ENCODE measurements at places on chromosomes 3 and 15.

DNA sequence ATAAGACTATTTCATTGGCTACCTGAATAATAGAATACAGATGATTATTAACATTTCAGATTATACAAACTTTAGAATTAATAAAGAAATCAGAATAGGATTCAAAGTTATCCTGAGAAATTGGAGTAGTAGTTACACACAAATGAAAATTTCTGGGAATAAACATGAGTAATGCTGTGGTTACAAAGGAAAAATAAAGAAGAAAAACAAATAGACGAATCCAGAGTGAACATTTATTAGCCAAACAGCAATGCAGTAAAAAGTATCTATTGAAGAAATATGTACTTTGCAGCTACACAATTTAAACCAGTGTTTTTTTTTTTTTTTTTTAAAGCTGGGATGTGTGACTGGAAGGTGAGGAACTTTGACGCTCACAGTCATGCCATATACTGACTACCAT lies 1159.2 kb downstream of the TUSC7 start:
- DNase-seq, result no peak

- DNase-seq, result no peak
Measured at GRCh38 chr15:36232491-36232890, 346.9 kb upstream of the CDIN1 start.

DNA sequence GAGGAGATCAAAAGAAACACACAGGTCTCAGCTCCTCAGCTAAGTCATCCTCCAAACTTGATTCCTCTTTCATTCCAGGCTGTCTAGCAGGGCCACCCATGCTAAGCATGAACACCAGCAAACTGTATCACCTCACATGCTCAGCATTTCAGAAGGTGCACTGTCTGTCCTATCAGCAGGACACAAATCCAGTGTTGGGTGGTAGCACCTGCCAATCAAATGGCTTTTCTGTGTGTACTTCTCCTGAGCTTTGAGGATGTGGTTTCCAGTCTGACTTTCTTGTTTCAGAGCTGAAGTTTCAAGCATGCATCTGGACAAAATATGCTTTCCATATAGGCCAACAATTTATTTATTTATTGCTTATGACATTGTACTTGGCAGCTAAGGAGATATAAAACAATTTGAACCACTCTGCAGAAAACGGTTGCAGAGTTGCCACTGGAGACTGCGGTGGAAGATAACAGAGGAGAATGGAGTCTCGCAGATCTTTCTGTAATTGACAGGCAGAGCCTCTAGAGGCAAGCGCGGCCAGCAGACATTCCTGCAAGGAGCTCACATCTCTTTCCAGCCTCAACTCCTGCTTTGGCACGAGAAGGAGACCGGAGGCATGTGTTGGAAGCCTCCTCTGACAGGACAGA lies 167.1 kb upstream of the WNT5A start:
- no peak for DNase-seq

- no peak for DNase-seq
Measured at GRCh38 chr15:69537901-69538300, 85.3 kb downstream of the RPLP1 start.

DNA sequence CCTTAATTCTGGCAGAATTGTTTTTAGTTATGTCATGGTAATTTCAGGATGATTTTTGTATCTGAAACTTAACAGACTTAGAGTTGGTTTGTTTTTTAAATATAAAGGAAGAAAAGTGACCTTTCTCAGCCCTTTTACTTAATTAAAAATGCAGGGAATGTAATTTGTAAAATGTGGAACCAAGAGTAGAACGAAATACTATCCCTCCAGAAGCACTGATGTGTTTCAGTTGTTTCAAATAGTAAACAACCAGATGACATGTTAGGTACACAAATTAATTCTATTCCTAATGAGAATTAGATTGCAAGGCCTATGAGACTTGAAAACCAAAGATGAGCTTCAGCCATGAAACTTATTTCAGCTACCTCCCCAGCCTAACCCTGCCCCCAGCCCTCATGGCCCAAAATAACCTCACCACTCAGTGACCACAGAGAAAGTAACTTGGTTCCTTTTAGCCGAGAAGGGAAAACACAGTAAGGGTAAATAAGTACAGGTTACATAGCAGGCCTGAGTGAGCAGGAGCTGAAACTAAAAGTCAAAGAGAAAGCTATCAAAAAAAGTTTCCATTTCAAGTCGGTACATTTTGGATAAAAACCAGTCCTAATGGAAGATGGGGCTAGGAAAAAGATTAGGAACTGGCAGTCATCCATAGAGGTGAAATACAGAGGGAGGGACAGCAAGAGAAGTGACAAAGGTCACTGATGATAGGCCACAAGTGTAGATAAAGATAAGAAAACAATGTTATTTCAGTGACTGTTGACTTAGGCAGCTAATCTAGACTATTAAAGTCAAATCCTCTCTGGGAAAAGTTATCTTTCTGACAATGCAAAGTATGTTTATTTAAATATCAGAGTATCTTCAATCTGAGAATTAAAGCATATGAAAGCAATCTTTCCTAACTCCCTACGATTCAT lies 23.2 kb downstream of the SENP8 start:
- DNase-seq, result no peak

DNA sequence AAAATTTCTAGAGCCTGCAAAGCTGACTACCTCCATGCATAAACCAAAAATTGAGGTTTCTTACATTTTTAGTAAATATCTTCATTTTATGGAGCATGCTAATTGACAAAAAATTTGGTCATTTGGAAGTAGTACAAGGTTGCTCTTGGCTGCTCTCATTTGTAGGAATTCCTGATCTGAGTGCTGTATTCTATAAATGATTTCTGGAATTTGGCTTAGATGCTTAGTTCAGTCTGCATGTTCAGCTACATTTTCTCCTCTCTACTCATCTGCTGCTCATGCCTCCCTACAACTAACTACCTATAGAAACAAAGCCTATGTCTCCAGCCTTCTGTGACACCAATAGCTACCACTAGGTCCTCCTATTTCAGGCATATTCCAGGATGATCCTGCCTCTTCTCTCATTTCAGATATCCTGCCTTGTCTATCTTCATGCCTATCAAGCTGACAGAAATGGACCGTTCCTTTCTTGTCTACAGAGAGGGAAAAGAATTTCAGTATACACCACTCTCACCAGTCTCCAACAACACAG lies 901.1 kb downstream of the TBL1XR1 start:
- no peak for DNase-seq

GRCh38 chr3:129440618-129441190 lies 680 bp downstream of the IFT122 start:
- no peak for DNase-seq

- peak; percentile 66 for DNase-seq
Measured at GRCh38 chr15:64740311-64741170, 34.8 kb downstream of the RBPMS2 start.

GRCh38 chr3:187000711-187001151 lies 70.4 kb downstream of the ST6GAL1 start:
- DNase-seq, result no peak

- peak; percentile 92 for DNase-seq
Measured at GRCh38 chr3:171791692-171792076, 18.6 kb downstream of the PLD1 start.

- no peak for DNase-seq
Measured at GRCh38 chr3:55089211-55089610, 161.4 kb upstream of the LRTM1 start.

GRCh38 chr15:37361621-37362020 lies 261.3 kb upstream of the MEIS2 start:
- DNase-seq, result no peak

GRCh38 chr3:110066206-110066605 lies 728.9 kb upstream of the DPPA4 start:
- DNase-seq, result no peak

- no peak for DNase-seq
Measured at GRCh38 chr15:33982516-33982915, 14.2 kb downstream of the CHRM5 start.

DNA sequence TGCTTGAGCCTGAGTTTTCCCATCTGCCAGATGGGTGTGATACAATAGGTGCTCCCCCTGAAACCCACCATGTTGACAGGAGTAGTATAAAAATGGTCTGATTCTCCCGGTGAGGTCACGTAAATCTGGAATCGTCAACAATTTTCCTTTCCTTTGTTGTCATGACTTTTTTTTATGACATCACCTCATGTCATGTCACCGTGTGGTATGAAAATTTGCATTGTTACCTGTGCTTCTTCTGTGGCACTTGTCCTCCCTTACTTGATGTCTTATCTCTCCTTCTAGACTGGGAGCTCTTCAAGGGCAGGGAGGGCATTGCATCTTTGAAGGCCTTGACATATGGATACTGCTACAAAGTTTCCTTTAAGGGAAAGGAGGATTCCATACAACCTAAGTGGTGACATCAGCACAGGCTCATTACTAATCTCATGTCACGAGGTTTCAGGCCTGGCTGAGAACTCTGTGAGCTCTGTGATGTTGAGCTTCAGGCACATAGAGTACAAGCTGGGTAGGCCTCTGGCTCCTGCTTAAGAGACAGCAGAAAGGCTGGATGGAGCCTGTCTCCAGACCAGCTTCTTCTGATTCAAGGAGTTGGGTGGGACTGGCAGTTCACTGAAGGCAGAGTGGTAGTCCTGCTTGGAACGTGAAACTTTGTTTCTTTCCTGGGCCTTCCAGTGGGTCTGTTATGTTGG lies 66.3 kb downstream of the LPP start:
- DNase-seq, result no peak

DNA sequence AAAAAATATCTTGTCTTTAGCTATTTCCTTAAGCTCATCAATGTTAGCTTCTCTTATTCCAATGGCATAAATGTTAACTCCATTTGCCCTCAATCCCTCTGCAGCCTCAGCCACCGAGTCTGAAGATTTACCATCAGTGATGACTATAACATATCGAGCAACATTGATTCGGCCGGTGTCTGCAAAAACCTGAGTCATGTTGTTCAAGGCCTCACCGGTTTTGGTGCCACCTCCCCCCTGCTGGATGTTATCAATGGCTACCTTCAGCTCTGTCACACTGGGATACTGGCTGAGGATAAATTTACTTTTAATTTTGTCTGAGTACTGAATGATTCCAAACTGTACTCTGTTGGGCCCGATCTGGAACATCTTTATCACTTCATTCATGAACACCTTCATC lies 41.0 kb upstream of the CAPN7 start:
- DNase-seq, result no peak

DNA sequence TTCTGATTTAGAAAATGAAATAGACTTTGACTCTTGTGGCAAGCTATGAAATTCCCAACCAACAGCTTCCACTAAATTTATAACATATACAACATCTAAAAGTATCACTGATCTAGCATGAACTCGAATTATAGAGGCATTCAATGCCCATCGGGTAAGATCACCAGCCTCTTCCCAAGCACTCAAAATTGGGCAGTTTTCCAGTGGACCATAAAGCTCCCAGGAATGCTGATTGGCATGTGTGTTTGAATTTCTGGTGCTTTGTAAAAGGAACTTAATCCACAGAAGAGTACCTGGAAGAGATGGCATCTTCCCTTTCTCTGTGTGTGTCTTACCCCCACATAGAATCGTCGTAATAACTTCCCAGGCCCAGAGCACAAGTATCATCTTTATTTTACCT lies 10.0 kb downstream of the LRTM1 start:
- DNase-seq, result peak; percentile 16

DNA sequence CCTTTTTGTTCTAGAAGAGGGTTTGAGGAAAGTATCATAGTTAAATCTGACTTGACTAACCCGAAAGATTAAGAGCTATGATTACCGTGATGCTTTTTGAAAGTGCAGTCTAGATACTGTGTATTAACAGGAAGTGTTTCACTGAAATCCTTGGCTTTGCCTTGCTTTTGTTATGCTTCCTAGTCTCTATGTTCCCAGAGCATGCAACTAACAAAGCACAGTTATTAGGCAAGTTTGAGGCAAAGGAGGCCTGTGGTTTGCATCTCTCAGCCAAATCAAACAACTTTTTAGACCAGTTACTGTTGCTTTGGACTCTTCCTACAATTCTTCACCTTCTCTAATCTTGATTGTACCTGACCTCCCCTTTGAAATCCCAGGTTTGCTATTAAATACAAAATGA lies 3.9 kb downstream of the LXN start:
- peak; percentile 30 for DNase-seq

DNA sequence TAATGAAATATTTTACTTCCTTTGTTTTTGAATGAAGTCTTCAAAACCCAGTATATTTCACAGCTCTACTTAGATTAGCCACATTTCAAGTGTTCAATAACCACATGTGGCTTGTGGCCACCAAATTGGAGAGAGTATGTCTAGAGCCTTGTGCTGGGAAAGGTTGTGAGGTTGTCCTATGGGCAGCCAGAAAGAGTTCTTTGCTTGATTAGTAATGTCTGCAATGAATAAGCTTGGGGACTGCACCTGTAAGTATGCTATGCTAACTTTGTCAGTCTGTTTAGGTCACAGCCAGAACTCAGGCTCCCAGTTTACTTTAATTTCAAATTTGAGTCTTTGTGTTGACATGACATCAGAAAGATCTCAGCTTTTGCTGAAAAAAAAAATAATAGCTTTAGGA lies 294.9 kb upstream of the SOX14 start:
- no peak for DNase-seq

- peak; percentile 77 for DNase-seq
Measured at GRCh38 chr3:196320137-196320536, 2.1 kb upstream of the DYNLT2B start.

GRCh38 chr3:44511238-44511566 lies 33.7 kb upstream of the ZNF445 start:
- peak; percentile 3 for DNase-seq

DNA sequence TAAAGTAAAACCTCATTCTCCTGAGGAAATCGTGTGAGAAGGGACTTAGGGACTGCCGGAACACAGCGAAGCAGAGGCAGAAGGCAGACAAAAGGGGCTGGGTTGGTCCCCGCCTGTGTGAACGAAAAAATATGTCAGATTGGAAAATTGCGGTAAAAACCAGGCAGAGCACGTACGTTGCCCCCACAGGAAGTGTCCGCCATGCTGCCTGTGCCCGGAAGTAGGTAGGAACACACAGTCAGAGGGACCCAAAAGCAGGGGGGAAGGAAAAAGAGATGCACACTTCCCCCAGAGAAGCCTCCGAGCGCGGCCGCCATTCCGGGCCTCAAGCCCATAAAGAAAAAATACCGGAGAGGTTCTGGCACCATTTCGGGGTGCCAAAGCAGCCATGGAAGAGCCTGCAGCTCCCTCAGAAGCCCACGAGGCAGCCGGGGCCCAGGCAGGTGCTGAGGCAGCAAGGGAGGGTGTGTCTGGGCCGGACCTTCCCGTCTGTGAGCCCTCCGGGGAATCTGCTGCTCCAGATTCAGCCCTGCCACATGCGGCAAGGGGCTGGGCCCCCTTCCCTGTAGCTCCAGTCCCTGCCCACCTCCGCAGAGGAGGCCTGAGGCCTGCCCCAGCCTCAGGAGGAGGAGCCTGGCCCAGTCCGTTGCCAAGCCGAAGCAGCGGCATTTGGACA lies at the start of gene MKRN3:
TSS of gene MKRN3 (plus strand) at position 280 of the 676 bp plus-strand sequence. CDS start at position 389, 109 bp downstream.
- no peak for DNase-seq

- no peak for DNase-seq
Measured at GRCh38 chr3:128369881-128370642, 96.6 kb downstream of the DNAJB8 start.

GRCh38 chr15:66698318-66698961 lies 3.6 kb upstream of the SMAD6 start:
- peak; percentile 65 for DNase-seq

DNA sequence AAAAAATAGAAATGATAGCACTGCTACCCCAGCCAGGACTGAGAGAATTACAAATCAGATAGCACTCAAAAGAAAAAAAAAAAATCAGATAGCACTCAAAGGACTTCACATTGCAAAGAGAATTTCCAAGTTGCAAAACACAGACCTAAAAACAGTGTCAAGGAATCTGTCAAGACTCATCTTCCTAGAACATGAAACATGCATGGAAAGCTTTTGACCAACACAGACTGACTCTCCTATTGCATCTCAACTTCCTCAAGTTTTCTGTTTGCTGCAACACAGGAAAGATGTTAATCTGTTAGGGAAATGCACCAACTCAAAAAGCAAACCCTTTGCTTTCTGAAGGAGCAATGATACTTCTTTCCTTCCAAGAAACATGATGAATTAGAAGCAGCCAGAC lies 42.3 kb downstream of the RAB27A start:
- no peak for DNase-seq
